ENCODE measurements at places on chromosomes 11 and 22. TPM values are rescaled to one million over a fixed set of nuclear protein-coding genes. Genes with fewer than 3 reads are reported as not detected.

The IL18BP gene
- 6.2 TPM for total RNA-seq

The TRPM5 gene
- not detected for total RNA-seq

The CRYBB3 gene
- total RNA-seq: not detected

The SLC37A2 gene
- total RNA-seq: 6.6 TPM

The ANO5 gene
- total RNA-seq: 17.5 TPM

The PGA5 gene
- not detected for total RNA-seq

The MS4A8 gene
- total RNA-seq: not detected

The HTR3A gene
- 0.42 TPM for total RNA-seq

GRCh38 chr11:90392692-90393091 lies 169.8 kb upstream of the CHORDC1 start:
- H3K36me3 ChIP-seq: no peaks in the 10 kb centered on the region
- H3K27me3 ChIP-seq: no peaks in the 10 kb centered on the region
- H3K27ac ChIP-seq: no peak overlapping the region
- H3K4me1 ChIP-seq: no peaks in the 10 kb centered on the region

GRCh38 chr11:92580908-92581307 lies 356.3 kb downstream of the FAT3 start:
- no peak overlapping the region for H3K27ac ChIP-seq
- DNase-seq: no peak
- no peaks in the 10 kb centered on the region for H3K27me3 ChIP-seq
- no peaks in the 10 kb centered on the region for H3K4me1 ChIP-seq

GRCh38 chr22:35113341-35113740 lies 47.4 kb downstream of the ISX start:
- H3K27ac ChIP-seq: no peak overlapping the region
- H3K27me3 ChIP-seq: no peaks in the 10 kb centered on the region
- H3K4me3 ChIP-seq: no peak overlapping the region
- no peaks in the 10 kb centered on the region for H3K4me1 ChIP-seq
- no peaks in the 10 kb centered on the region for H3K36me3 ChIP-seq
- no peak for DNase-seq

GRCh38 chr11:1639102-1639620 lies 9.6 kb downstream of the KRTAP5-5 start:
- no peak overlapping the region for H3K27ac ChIP-seq
- H3K4me1 ChIP-seq: peaks cover 5% of the 10 kb centered on the region
- H3K36me3 ChIP-seq: no peaks in the 10 kb centered on the region
- H3K27me3 ChIP-seq: no peaks in the 10 kb centered on the region

DNA sequence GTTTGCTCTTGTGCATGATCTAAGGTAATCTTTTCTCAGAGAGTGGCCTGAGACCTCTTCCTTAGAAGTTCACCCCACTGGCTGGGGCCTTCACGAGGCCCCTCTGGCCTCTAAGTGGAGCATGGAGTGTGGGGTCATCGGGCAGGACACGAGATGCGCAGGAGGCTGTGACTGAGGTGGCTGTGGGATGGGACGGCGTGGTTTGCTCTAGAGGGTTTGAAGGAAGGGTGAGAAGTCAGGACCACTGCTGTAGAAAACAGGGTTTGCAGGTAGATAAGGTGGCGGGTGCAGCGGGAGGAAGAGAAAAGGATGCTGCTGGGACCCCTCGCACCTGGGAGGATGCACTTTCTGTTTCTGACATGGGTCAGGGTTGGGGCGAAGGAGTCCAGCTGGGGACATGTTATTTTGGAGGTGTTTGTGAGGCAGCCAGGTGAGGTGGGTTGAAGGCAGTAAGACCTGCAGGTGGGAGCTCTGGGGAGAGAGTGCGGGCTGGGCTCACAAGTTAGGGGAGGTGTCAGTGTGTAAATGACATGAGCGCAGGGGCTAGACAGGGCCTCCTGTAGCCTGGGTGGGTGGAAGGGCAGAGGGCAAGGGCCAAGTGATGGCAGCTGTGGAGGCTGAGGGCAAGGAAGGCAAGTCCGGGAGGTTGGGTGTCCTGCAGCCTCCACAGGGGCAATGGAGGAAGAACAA lies 62.5 kb downstream of the KCNQ1 start:
- no peaks in the 10 kb centered on the region for H3K27me3 ChIP-seq
- H3K4me3 ChIP-seq: no peak overlapping the region
- peaks cover 16% of the 10 kb centered on the region for H3K4me1 ChIP-seq
- no peaks in the 10 kb centered on the region for H3K36me3 ChIP-seq

GRCh38 chr11:11510939-11511338 lies 110.9 kb downstream of the GALNT18 start:
- no peak overlapping the region for H3K4me3 ChIP-seq
- H3K27me3 ChIP-seq: no peaks in the 10 kb centered on the region
- DNase-seq: no peak
- H3K4me1 ChIP-seq: peaks cover 31% of the 10 kb centered on the region

GRCh38 chr11:28086569-28086968 lies 21.4 kb downstream of the KIF18A start:
- no peak overlapping the region for H3K4me3 ChIP-seq
- no peak for DNase-seq
- no peak overlapping the region for H3K27ac ChIP-seq
- H3K4me1 ChIP-seq: no peaks in the 10 kb centered on the region
- H3K36me3 ChIP-seq: no peaks in the 10 kb centered on the region
- H3K27me3 ChIP-seq: no peaks in the 10 kb centered on the region

DNA sequence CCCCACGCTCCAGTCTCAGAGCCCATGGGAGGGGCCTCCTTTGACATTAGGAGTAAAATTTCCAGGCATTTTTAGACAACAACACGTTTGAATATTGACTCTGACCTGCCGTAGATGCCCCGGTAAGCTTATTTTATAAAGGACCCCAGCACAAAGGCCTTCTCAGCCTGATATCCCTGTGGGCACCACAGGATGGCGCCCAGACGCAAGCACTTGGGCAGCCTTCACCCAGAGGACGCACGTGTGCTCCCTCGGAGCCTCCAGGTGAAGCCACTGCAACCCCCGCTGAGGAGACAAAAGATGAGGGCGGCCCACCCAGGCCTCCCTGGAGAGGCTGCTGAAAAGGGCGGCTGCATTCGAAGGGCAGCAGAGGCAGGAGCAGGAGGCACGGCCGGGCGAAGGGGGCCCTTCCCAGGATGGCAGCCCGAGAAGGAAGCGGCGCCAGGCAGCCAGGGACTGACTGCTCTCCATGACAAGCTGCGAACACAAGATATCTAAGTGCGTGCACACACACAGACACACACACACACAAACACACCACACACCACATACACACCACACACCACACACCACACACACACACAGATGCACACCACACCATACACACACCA lies 15.2 kb upstream of the TH start:
- no peak overlapping the region for H3K27ac ChIP-seq
- peaks cover 6% of the 10 kb centered on the region for H3K27me3 ChIP-seq
- DNase-seq: no peak
- H3K36me3 ChIP-seq: no peaks in the 10 kb centered on the region
- H3K4me3 ChIP-seq: no peak overlapping the region
- H3K4me1 ChIP-seq: no peaks in the 10 kb centered on the region

- H3K27me3 ChIP-seq: no peaks in the 10 kb centered on the region
- H3K4me3 ChIP-seq: no peak overlapping the region
- H3K36me3 ChIP-seq: peaks cover 72% of the 10 kb centered on the region
- DNase-seq: no peak
- peaks cover 80% of the 10 kb centered on the region for H3K4me1 ChIP-seq
- H3K27ac ChIP-seq: peak overlapping the region; percentile 59
Observed at GRCh38 chr22:41507330-41508063, 36.8 kb downstream of the POLR3H start.

- no peaks in the 10 kb centered on the region for H3K36me3 ChIP-seq
- H3K27ac ChIP-seq: no peak overlapping the region
- no peak for DNase-seq
- no peak overlapping the region for H3K4me3 ChIP-seq
- no peaks in the 10 kb centered on the region for H3K4me1 ChIP-seq
- no peaks in the 10 kb centered on the region for H3K27me3 ChIP-seq
Observed at GRCh38 chr11:79308429-79308828, 132.4 kb downstream of the TENM4 start.

DNA sequence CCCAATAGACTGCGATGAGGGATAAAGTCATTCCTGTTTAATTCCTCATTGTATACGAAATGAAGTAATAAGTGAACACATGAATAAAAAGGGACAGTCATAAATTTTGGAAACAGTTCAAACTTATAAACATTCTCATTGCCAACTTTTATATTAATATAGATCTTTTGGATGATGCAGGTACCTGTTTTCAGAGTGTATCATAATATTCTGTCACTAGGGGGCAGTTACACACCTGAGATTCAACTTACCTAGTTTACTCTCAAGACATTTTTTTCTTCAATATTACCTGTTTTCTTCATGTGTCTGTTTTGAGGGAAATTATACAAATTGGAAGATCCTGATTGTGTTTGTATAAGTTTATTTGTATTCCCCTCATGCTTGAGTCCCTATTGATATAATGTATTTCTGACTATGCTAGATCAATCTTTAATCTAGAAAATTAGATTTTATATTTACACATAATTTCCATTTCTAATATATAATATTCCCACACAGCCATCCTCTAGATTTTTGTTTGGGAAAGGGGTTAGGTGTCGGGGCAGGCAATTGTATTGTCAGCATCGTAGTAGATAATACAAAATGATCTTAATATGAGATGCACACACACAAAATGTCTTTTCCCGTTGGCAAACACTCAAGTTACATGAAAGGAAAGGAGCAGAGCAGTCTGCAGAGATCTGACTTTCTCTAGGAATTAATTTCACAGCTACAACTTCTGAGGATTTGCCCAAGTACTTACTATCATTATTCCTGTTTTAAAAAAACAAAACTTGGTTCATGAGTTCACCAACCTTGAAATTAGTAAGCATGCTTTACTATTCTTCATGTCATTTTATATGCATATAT lies 18.4 kb downstream of the FDX1 start:
- no peak for DNase-seq
- no peak overlapping the region for H3K27ac ChIP-seq
- H3K4me3 ChIP-seq: no peak overlapping the region
- no peaks in the 10 kb centered on the region for H3K27me3 ChIP-seq
- H3K36me3 ChIP-seq: peaks cover 9% of the 10 kb centered on the region
- peaks cover 33% of the 10 kb centered on the region for H3K4me1 ChIP-seq

DNA sequence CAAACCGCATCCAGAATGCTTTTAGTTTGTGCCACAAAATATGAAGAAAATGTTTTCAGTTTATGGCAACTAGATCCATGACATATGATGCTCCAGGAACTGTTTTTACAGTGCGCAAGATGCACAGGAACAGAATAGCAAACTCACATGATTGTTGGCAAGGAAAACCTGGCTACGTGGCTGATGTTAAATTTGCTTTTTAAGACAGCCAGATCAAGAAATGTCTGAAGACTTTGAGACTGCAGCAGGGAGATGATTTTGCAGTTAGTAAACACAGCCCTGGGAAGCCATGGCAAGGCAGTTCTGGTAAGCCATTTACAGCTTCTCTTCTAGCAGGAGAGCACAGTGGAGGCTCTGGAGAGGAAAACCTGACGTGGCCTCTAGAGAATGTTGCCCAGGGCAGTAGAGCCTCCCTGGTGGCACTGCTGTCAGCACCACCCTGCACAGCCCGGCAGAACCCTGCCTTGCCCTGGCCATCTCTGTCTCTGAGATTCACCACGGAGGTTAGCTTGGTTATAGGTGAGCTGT lies 69.8 kb upstream of the TNRC6B start:
- H3K27me3 ChIP-seq: no peaks in the 10 kb centered on the region
- no peak for DNase-seq
- peak overlapping the region; percentile 63 for H3K27ac ChIP-seq
- peak overlapping the region; percentile 35 for H3K4me3 ChIP-seq
- peaks cover 28% of the 10 kb centered on the region for H3K4me1 ChIP-seq

DNA sequence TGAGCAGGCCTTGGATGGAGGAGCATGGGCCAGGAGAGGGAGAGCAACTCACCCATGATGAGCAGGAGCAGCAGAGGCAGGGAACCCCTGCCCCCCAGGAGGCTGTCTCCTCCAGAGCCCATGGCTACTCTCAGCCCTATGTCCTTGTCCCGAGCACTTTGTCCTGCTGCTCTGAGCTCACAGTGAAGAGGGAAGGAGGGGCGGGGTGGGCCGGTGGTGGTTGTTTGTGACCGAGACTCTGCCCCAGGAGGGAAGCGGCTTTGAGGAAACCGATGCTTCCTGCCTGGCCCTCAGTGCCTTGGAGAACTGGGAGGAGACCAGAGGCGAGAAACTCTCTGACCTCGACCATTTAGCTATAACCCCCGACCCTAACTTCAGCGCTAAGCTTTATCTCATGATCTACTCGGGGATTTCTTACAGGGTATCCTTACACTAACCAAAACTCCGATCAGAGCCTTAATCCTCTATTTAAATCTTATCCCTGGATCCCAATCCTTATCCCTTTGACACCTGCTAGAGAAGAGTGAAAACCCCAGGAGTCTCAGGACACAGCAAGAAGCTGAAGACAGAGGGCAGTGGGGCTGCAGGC lies at the start of gene ROBO4:
TSS of gene ROBO4 (minus strand) at position 192 of the 589 bp plus-strand sequence. CDS start at position 122, 70 bp downstream.
- peaks cover 65% of the 10 kb centered on the region for H3K4me1 ChIP-seq
- no peaks in the 10 kb centered on the region for H3K36me3 ChIP-seq
- H3K27ac ChIP-seq: peak within 1 kb of the TSS; percentile 76
- H3K27me3 ChIP-seq: no peaks in the 10 kb centered on the region
- no peak for DNase-seq
- peak within 1 kb of the TSS; percentile 50 for H3K4me3 ChIP-seq

DNA sequence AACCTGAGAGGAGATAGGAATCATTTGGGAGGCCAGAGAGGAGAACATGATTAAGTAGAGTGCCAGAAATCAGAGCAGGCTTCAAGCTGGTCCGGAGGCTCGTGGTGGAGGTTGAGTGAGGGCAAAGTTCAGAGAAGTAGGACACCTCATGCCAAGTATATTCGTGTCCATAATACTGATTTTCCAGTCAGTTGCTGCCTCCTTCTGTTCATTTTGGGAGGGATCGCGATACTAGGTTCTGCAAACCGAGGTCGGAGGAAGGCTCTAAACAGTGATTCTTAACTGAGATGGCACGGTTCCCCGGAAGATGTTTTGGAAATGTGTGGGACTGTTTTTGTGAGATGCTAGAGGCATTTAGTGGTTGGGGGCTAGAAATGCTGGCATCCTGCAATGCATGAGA lies 13.6 kb upstream of the CD3E start:
- no peaks in the 10 kb centered on the region for H3K36me3 ChIP-seq
- no peaks in the 10 kb centered on the region for H3K4me1 ChIP-seq
- no peak overlapping the region for H3K27ac ChIP-seq
- H3K4me3 ChIP-seq: no peak overlapping the region

DNA sequence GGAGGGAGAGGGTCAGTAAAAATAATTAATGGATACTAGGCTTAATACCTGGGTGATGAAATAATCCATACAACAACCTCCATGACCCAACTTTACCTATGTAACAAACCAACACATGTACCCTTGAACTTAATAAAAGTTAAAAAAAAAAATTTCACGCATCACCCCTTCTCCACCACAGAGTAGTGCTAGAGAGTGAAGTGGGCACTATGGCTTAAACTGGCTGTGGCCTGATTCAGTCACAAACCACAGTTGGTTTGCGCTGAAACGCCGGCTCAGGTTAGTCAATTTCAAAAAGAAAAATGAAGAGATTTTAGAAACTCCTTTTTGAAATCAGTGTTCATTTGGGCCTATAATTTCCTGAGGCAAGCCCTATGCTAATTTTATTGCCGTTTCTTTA lies 144.3 kb downstream of the TRPC6 start:
- H3K4me1 ChIP-seq: peaks cover 33% of the 10 kb centered on the region
- no peak overlapping the region for H3K27ac ChIP-seq
- no peaks in the 10 kb centered on the region for H3K27me3 ChIP-seq

Data from esophagus muscularis mucosa (tissue), 4 donors.